ENCODE measurements at places on chromosomes 4 and X. TPM values are rescaled to one million over a fixed set of nuclear protein-coding genes. Genes with fewer than 3 reads are reported as not detected.
A peak's percentile ranks its signal among the peaks of the same experiment; 100 is the strongest.

GRCh38 chrX:93875621-93876282 is 201.7 kb downstream of the FAM133A start:
- no peak for DNase-seq

- DNase-seq: peak; percentile 81
Observed at GRCh38 chr4:173424899-173425805, 26.2 kb upstream of the SCRG1 start.

DNA sequence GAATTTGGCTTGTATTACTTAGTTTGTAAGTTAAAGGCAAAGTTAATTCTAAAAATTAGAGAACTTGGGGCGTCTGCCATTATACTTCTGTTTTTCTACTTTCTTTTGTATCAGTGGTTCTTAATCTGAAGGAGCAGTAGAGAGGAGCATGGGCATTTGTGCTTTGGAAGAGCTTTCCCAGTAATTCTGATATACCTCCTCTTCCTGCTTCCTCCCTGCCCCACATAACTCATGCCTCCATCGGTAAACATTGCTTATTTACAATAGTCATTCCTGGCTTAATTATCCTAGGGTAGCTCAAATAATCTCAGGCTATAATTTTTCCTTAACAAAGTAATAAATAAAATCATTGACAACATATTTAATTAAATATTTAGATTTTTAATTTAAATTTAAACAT is 37.1 kb upstream of the SPARCL1 start:
- no peak for DNase-seq

- DNase-seq: no peak
Observed at GRCh38 chr4:1472148-1472797, 66.0 kb upstream of the NKX1-1 start.

GRCh38 chr4:136861091-136861490 is 671.2 kb downstream of the PCDH18 start:
- no peak for DNase-seq

- DNase-seq: no peak
Observed at GRCh38 chr4:73392936-73393335, 11.2 kb upstream of the ALB start.

DNA sequence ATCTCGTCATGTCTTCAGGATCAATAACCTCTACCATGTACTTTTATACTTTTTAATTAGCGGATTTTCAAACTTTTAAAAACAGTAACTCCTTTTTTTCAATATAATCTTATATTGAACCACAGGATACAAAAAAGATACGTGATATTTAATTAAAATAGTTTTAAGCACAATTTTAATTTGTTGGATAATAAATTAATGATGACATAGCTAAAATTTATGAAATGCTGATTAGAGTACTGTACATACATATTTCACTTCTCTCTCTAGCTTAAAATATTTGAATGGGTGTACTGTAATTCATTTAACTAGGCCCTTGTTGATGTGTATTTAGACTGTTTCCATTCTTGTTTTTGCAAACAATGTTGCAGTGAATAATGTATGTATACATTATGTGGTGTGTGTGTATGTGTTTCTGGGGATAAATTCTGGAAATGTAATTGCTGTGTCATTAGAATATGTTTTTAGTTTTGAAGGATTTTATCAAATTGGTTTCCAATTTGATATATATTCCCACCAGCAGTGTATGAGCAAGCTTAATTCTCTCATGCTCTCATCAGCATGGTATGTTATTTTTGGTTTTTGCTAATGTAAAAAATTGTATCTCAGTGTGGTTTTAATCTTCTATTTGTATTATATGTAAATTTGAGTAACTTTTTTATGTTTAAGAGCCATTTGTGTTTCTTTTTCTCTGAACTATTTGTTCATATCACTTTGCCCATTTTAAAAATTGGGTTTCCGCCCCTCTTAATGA is 66.4 kb downstream of the CDKL5 start:
- no peak for DNase-seq

DNA sequence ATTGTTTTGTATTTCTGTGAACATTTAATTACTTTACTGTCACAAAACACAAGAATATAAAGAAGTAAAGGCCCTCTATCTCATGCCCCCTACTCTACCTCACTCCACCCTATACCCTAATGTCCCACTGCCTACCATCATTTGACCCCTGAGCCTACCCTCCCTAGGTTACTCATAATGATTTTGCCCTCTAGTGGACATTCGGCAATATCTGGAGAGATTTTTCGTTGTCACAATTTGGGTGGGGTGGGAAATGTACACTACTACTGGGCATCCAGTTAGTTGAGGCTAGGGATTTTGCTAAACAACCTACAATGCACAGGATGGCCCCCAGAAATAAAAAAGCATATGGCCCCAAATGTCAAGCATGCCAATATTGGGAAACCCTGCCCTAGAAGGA is 10.2 kb downstream of the TEX13A start:
- DNase-seq: no peak

DNA sequence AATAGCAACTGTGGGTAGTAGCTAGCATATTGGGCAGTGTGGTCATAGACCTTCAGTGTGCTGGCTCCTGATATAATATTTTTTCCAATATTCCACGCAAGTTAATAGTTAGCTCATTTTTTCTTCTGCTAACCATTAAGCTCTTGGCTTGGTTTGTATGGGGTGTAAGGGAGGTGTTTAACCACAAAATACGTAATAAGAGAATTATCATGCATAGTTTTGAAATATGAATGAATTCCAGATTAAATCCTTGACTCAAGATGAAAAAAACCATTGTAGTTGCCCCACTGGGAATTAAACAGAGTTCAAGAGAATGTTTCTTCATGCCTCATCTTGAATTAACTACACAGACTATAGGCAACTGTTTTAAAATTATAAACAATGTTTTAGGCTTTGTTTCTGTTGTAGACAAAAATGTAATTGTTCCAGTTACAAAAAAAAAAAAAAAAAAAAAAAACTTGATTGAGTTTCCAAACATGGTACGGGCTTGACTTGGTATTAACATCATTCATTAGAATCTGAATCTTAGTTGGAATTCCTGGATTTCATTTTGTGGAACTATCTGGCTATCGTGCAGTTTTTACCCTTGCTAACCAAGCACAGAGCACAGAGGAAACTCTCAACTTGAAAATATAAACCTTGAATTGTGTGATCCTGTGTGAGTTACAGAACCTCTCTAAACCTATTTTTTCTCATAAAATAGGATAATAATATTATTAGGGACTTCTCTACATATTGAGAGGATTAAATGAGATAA is 28.4 kb downstream of the CXCL1 start:
- DNase-seq: no peak

- no peak for DNase-seq
Observed at GRCh38 chr4:12712648-12713339, 771.3 kb downstream of the RAB28 start.

- no peak for DNase-seq
Observed at GRCh38 chr4:184169225-184169867, 48.3 kb downstream of the ENPP6 start.

GRCh38 chr4:183260491-183261151 is 59.5 kb downstream of the CLDN22 start:
- DNase-seq: no peak

DNA sequence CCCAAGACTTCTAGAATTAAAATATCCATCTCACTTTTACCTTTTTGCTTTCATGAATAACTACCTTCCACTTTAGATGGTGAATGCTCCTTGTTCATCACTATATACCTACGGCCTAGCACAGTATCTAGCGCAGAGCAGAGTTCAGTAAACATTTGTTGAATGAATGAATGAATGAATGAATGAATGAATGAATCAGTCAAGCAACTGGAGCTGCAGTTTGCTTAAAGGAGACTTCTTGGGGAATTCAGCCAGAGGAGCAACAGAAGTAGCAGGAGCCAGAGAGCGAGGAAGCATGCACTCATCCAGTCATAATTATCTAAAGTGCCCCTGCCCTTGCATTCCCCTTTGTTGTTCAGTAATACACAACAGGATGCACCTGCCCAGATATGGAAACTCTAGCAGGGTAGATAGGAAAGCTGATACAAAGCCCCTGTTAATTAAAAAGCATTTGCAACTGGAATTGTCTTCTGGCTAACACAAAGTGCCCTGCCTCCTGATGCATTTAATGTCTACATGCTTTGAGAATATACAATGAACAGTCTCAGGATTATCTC is 103.0 kb upstream of the MBNL3 start:
- DNase-seq: no peak

- no peak for DNase-seq
Observed at GRCh38 chr4:27081675-27082586, 221.3 kb downstream of the STIM2 start.

DNA sequence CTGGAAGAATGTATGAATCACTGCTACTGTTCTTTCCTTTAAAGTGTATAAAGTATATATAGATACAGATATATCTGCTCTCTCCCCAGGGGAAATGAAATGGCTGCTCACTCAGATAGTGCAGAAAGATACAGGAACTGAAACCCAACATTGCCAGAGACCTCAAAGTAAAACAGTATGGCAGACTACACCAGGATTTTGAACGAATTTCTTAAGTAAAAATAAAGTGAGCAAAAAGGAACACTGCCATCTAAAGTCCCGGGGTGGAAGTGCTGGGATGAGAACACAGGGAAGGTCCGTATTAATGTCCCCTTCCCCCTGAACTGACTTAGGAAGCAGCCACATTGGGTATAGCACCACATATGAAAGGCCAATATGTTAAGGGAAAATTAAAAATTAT is 93.4 kb downstream of the TMA16 start:
- DNase-seq: no peak

- no peak for DNase-seq
Observed at GRCh38 chr4:77833126-77833724, 14.1 kb upstream of the CNOT6L start.

- DNase-seq: no peak
Observed at GRCh38 chr4:105712766-105713165, 4.2 kb downstream of the GSTCD start.

- DNase-seq: no peak
Observed at GRCh38 chr4:42720533-42720932, 63.6 kb upstream of the ATP8A1 start.

- no peak for DNase-seq
Observed at GRCh38 chrX:57587607-57588006, 4.2 kb upstream of the ZXDB start.

DNA sequence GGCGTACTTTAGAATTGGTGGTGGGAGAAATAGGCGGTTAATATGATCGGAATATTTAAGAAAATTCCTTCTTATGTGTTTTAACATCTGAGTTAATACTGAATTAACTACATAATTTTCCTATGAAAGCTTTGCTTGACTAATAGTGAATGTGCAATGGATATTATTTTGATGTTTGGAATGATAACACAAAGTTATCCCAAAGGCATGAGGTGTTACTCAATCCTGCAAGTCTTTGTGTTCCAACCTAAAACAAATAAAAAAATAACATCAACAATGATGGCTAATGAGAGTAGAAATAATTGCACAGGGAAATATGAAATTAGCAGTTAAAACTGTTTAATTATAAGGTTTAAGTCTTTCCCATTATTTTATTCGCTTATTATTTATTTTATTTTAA is 183.6 kb upstream of the ARSJ start:
- no peak for DNase-seq

DNA sequence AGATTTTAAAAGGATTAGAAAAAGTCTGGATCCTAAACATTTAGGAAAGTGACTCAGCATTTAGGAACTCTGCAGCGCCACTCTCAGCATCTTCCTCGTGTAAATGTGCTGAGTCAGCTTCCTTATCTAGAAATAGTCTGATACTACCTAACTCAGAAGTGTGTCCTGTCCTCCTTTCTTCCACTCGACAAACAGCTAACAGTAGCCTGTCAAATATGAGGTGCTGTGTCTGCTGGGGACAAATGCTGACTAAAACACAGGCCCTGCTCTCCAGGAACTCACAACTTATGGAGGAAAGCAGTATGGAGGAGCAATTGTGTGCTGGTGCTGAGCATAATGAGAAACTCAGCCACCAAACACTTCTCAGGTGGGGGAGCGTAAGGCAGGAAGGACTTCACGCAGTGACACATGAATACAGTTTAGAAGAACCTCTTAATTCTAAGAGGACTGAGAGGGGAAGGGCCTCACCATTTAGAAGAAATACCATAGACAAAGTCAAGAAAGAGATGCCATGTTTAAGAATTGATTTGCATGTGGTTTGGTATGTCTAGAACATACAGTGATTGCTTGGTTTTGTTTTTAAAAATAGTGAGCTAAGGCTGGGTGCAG is 125.3 kb downstream of the SOWAHB start:
- DNase-seq: no peak

GRCh38 chrX:11768039-11768438 is 10.0 kb downstream of the MSL3 start:
- DNase-seq: no peak

- DNase-seq: no peak
Observed at GRCh38 chr4:20487446-20487845, 212.8 kb upstream of the PACRGL start.

GRCh38 chrX:108304210-108304609 is 134.0 kb downstream of the COL4A6 start:
- DNase-seq: no peak

GRCh38 chr4:48184882-48185281 is 50.8 kb upstream of the TXK start:
- DNase-seq: no peak

DNA sequence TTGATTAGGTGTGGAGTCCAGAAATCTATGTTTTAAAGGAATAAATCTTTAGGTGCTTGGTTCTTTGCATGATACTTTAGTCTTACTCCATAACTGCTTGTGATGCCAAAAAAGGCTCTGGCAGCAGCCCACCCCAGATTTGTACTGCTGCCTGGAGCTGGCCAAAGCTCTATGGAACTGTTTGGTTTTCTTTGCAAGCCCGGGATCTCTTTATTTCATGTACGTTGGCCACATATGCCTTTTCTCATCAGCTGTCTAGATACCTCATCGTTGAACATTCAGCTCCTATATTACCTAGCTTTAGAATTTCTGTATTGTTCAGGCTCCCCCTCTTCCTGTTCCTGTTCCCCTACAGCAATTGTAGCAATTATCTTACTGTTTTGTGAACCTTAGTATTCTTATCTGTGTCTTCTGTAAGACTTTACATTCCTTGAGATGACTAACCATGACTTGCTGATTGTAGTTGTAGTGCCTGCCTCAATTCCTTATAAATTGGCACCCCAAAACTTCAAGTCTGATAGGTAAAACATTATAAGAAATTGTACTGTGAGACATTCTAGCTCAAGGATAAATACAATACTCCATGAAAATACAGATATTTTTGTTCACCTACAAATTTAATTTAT is 199.4 kb upstream of the GPRIN3 start:
- DNase-seq: no peak

GRCh38 chr4:98423009-98423408 is 161.8 kb downstream of the RAP1GDS1 start:
- DNase-seq: no peak

DNA sequence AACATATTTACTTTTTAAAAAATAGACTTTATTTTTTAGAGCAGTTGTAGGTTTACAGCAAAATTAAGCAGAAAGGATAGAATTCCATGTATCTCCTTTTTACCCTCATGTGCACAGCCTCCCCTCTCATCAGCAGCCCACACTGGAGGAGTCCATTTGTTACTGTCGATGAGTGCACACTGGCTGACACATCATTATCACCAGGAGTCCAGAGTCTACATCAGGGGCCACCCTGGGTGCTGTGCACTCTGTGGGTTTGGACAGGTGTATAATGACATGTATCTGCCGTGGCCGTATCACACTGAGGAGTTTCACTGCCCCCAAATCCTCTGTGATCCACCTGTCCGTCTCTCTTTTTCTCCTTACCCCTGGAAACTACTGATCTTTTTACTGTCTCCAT is 26.3 kb downstream of the TBC1D14 start:
- no peak for DNase-seq

The REPS2 gene
- total RNA-seq: not detected

The TMPRSS11E gene
- not detected for total RNA-seq

The USP17L21 gene
- not detected for total RNA-seq

The UGT2B10 gene
- not detected for total RNA-seq

The HERC6 gene
- 2.9 TPM for total RNA-seq

The TRAM1L1 gene
- total RNA-seq: 3.3 TPM

The SRD5A3 gene
- total RNA-seq: 12.6 TPM

The PAGE5 gene
- not detected for total RNA-seq

The UGDH gene
- 62.1 TPM for total RNA-seq

The TMPRSS11B gene
- total RNA-seq: not detected

All from MG63 (cell line).